ENCODE measurements at places on chromosomes 13 and 19. TPM values are rescaled to one million over a fixed set of nuclear protein-coding genes. Genes with fewer than 3 reads are reported as not detected.
A peak's percentile ranks its signal among the peaks of the same experiment; 100 is the strongest.

NOVA2 gene
- not detected for total RNA-seq

- H3K27me3 ChIP-seq: no peaks in the 10 kb centered on the region
- peaks cover 6% of the 10 kb centered on the region for H3K4me1 ChIP-seq
- no peak overlapping the region for H3K27ac ChIP-seq
- DNase-seq: no peak
Measured at GRCh38 chr13:32047088-32047487, 15.5 kb downstream of the FRY start.

DNA sequence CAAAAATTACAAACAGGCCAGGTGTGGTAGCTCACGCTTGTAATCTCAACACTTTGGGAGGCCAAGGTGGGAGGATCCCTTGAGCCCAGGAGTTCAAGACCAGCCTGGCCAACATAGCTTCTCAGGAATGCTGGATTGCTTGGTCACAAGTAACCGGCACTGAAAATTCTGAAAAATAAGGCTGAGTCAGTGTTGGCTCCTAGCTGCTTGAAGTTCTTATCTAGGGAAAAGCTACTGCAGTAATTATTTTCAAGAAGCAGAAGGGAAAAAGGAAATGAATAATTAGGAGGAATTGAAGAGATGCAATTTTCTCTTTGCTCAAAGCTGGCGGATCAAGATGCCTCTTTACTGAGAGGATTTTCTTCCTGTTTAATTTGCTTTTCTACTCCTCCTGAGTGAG, 75.0 kb upstream of the GTF3A start:
- no peak overlapping the region for H3K4me3 ChIP-seq
- peaks cover 39% of the 10 kb centered on the region for H3K27me3 ChIP-seq
- no peak overlapping the region for H3K27ac ChIP-seq
- no peak for DNase-seq
- H3K4me1 ChIP-seq: no peaks in the 10 kb centered on the region
- no peaks in the 10 kb centered on the region for H3K36me3 ChIP-seq

NOTCH3 gene
- 7.7 TPM for total RNA-seq

GRCh38 chr19:42306646-42307045, 4.2 kb upstream of the PAFAH1B3 start:
- H3K27ac ChIP-seq: no peak overlapping the region
- no peak for DNase-seq
- H3K27me3 ChIP-seq: no peaks in the 10 kb centered on the region

DNA sequence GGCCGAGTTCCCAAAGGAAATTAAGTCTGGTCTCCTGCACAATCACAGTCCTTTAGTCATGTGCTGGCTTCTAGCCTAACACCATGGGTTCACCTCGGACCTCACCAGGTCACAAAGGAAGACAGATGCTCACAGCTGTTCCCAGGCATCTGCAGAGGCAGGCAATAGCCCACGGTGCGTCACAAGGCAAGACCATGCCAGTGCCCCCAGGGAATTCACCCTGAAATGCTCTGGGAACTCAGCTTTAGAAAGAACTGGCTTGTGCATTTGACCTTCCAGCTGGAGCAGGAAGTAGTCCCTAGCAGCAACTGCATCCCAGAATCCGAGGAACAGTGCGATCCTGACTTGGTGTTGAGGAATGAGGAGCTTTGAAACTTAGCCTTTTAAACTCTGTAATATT, 96.8 kb upstream of the WASF3 start:
- DNase-seq: no peak
- H3K36me3 ChIP-seq: no peaks in the 10 kb centered on the region
- no peak overlapping the region for H3K4me3 ChIP-seq
- H3K4me1 ChIP-seq: peaks cover 14% of the 10 kb centered on the region
- H3K27ac ChIP-seq: no peak overlapping the region
- peaks cover 50% of the 10 kb centered on the region for H3K27me3 ChIP-seq

GRCh38 chr13:41311406-41312175, 524 bp downstream of the NAA16 start:
- H3K4me3 ChIP-seq: peak overlapping the region; percentile 93
- peaks cover 13% of the 10 kb centered on the region for H3K4me1 ChIP-seq
- no peaks in the 10 kb centered on the region for H3K27me3 ChIP-seq
- peaks cover 6% of the 10 kb centered on the region for H3K36me3 ChIP-seq
- peak; percentile 45 for DNase-seq
- peak overlapping the region; percentile 86 for H3K27ac ChIP-seq

DNA sequence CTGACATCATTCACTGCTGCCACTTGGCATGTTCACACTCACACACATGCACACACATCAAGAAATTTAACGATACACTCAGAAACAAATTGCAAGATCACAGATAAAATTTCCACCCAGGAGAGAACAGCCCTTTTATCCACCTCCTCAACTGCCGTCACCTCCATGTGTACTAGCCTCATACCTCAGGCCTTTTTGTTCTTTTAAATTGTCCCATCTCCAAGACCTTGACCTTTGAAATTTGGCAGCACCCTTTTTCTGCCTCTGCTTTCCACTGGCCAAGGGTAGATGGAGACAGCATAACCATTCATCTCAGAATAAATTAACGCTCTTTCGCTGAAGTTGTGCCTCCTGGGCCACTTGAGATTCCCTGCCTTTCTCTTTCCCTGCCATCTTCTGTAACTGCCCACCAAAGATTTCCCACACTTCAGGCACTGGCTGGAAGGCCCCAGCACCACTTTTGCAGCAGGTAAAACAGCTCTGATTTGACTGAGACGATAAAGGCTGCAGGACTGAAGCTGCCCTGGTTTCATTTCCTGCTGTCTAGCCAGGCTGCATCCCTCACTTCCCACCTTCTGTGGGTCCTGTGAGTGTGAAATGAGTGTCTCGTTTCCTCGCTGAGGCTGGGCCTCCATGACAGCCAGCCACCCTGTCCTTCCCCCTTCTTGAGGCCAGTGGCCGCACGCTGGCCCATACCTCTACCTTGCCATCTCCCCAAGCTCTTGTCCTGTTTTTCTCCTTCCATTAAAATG, 39.3 kb downstream of the MBNL2 start:
- H3K27ac ChIP-seq: peak overlapping the region; percentile 96
- no peak overlapping the region for H3K4me3 ChIP-seq
- no peaks in the 10 kb centered on the region for H3K27me3 ChIP-seq
- peaks cover 60% of the 10 kb centered on the region for H3K4me1 ChIP-seq
- peaks cover 10% of the 10 kb centered on the region for H3K36me3 ChIP-seq

DNA sequence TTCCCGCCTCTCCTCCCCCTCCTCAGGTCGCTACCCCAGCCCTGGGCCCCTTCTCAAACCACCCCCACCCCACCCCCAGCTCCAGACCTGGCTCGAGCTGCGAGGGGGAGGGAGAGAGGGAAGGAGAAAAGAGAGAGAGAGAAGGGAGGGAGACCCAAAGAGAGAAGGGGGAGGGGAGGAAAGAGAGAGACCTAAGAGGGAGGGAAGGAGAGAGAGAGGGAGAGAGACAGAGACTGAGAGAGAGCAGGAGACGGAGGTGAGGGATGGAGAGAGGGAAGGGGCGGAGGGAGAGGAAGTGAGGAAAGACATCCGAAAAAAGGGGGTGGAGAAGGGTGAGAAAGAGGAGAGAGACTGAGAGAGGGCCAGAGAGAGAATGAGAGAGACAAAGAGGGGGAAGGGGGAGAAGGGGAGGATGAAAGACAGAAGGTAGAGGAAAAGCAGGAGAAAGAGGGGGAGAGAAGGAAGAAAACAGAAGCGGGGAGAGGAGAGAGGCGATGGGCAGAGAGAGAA, 2.0 kb upstream of the SPACA6 start:
- DNase-seq: peak; percentile 49
- H3K4me3 ChIP-seq: peak overlapping the region; percentile 73
- H3K27me3 ChIP-seq: no peaks in the 10 kb centered on the region
- peaks cover 43% of the 10 kb centered on the region for H3K36me3 ChIP-seq
- H3K27ac ChIP-seq: peak overlapping the region; percentile 86

DNA sequence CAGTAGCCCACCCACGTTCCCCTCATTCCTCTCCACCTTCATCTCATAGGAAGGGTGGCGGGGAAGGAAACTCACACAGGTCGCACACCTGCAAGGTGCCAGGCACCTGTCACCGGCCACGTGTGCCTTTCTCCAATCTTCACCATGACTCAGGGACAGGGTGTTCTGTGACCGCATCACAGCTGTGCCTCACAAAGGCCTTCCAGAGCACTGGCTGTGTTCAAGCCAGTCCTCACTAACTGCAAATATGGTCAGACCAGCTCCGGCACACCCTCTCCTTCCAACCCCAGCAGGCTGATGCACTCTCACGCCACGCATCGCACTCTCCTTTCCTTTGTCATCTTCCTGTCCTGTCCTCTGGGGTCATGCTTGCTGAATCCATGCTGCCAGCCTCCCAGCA, 415.9 kb downstream of the IRS2 start:
- no peaks in the 10 kb centered on the region for H3K36me3 ChIP-seq
- no peaks in the 10 kb centered on the region for H3K4me1 ChIP-seq
- H3K27ac ChIP-seq: no peak overlapping the region
- H3K27me3 ChIP-seq: no peaks in the 10 kb centered on the region
- no peak overlapping the region for H3K4me3 ChIP-seq
- no peak for DNase-seq

DNA sequence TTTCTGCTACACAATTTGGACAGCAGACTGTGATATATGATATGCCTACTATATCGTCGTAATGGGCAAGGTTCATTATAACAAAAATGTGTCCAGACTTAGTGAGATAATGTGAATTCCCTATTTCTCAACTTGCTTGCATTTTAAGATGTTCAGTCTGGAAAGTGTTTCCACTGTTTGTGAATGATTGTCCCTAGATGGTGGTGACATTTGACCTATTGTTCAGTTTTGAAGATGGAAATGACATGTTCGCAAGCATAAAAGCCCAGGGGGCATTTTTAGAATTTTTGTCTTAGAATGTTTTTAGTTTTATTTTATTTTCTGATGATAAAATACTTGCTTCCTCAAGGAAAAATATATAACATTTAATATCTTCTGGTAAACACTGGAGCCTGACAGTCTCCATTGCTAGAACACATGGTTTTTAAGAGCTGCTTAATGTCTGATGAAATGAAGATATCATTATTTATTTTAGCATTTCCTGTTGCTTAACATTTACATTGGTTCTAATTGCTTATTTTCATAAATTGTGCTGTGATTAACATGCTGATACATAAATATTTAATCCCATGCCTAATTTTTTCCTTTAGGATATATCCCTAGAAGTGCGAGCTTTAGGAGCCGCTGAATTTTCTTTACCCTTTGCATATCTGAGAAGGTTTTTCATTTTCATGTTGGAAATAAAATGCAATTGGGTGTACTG, 27.1 kb downstream of the MBNL2 start:
- H3K4me3 ChIP-seq: no peak overlapping the region
- H3K36me3 ChIP-seq: peaks cover 6% of the 10 kb centered on the region
- no peak for DNase-seq
- H3K27me3 ChIP-seq: no peaks in the 10 kb centered on the region
- peak overlapping the region; percentile 44 for H3K27ac ChIP-seq

- DNase-seq: no peak
- H3K27ac ChIP-seq: no peak overlapping the region
- H3K4me3 ChIP-seq: no peak overlapping the region
- H3K27me3 ChIP-seq: no peaks in the 10 kb centered on the region
- H3K4me1 ChIP-seq: peaks cover 10% of the 10 kb centered on the region
- H3K36me3 ChIP-seq: no peaks in the 10 kb centered on the region
Measured at GRCh38 chr13:99681695-99682094, 180.4 kb downstream of the TM9SF2 start.

DNA sequence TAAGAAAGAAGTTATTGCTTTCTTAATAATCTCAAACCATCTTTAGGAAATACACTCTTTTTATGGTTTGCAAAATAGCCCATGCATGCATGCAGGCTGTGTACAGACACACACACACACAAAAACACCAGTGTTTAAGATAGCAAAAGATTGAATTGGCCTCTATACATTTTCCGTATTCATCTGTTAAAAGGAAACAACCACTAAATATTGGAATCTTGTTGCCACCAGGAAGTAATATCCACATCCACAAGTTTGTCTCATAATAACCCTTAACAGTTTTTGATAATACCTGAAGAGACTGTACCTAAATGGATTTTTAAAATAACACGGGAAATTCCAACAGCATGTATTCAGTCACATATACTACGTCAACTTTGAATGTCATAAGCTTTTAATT, 7.3 kb upstream of the MAB21L1 start:
- no peaks in the 10 kb centered on the region for H3K4me1 ChIP-seq
- DNase-seq: no peak
- H3K4me3 ChIP-seq: no peak overlapping the region
- no peaks in the 10 kb centered on the region for H3K36me3 ChIP-seq
- no peak overlapping the region for H3K27ac ChIP-seq

GRCh38 chr13:59236309-59236919, 927.3 kb downstream of the DIAPH3 start:
- H3K27ac ChIP-seq: no peak overlapping the region
- H3K4me1 ChIP-seq: no peaks in the 10 kb centered on the region
- peaks cover 42% of the 10 kb centered on the region for H3K27me3 ChIP-seq
- no peaks in the 10 kb centered on the region for H3K36me3 ChIP-seq

GPC6 gene
- 9.7 TPM for total RNA-seq

GRCh38 chr13:65638572-65639168, 1591.5 kb downstream of the PCDH9 start:
- H3K36me3 ChIP-seq: no peaks in the 10 kb centered on the region
- H3K27ac ChIP-seq: no peak overlapping the region
- H3K27me3 ChIP-seq: no peaks in the 10 kb centered on the region
- no peaks in the 10 kb centered on the region for H3K4me1 ChIP-seq

- no peaks in the 10 kb centered on the region for H3K27me3 ChIP-seq
- no peak overlapping the region for H3K27ac ChIP-seq
- no peaks in the 10 kb centered on the region for H3K36me3 ChIP-seq
- no peak overlapping the region for H3K4me3 ChIP-seq
- no peaks in the 10 kb centered on the region for H3K4me1 ChIP-seq
- no peak for DNase-seq
Measured at GRCh38 chr19:28990522-28990921, 222.4 kb downstream of the UQCRFS1 start.

DNA sequence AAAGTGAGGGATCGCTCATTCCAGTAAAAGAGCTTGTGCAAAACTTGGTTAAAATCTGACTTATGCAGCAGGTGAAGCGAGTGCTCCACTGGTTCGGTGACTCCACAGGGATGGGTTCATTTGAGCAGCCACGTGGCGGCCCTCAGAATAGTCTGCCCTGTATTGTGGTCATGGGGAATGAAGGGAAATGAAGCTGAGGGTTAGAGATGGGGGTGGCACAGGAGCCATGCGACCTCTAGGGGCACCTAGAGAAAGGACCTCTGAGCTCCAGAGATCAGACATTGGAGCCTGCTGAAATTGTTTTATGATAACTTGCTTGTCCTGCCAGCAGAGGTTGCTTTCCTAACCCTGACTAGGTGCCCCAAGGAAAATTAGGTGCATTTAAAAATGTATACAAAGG, 26.6 kb downstream of the CBY2 start:
- DNase-seq: peak; percentile 34
- H3K4me3 ChIP-seq: no peak overlapping the region
- H3K27ac ChIP-seq: no peak overlapping the region
- peaks cover 47% of the 10 kb centered on the region for H3K27me3 ChIP-seq
- H3K36me3 ChIP-seq: no peaks in the 10 kb centered on the region

GRCh38 chr13:43061496-43062280, 38.3 kb downstream of the DNAJC15 start:
- peaks cover 11% of the 10 kb centered on the region for H3K36me3 ChIP-seq
- no peaks in the 10 kb centered on the region for H3K27me3 ChIP-seq
- peaks cover 44% of the 10 kb centered on the region for H3K4me1 ChIP-seq

GRCh38 chr19:48965040-48965805, at the start of gene FTL:
FTL (plus strand) TSS chr19:48965309; CDS start chr19:48965508, 199 bp downstream.
- DNase-seq: peak; percentile 95
- H3K36me3 ChIP-seq: peaks cover 65% of the 10 kb centered on the region
- peak within 1 kb of the TSS; percentile 97 for H3K4me3 ChIP-seq

ZNF536 gene
- not detected for total RNA-seq

Measured in MCF 10A (cell line).